ENCODE measurements at places on chromosomes 2 and 18.

DNA sequence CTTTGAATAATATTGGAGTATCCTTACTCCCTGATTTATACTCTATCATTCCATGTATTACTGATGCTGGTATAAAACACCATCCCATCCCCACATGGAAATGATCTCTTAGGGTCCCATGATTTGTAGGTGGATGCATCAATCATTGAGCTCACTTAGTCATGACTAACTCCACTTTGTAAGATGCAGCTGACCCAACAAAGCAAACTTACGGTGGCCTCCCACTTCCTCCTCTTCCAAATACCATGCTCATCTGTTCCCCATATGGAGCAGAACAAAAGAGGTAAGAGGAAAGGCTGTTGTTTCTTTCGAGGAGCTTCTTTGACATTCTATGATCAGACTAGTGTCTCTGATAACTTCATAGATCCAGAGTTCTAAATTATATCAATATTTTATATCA lies 640.2 kb upstream of the SLC39A10 start:
- DNase-seq, result no peak

- DNase-seq, result no peak
Measured at GRCh38 chr2:234500394-234501006, 3.6 kb upstream of the ARL4C start.

DNA sequence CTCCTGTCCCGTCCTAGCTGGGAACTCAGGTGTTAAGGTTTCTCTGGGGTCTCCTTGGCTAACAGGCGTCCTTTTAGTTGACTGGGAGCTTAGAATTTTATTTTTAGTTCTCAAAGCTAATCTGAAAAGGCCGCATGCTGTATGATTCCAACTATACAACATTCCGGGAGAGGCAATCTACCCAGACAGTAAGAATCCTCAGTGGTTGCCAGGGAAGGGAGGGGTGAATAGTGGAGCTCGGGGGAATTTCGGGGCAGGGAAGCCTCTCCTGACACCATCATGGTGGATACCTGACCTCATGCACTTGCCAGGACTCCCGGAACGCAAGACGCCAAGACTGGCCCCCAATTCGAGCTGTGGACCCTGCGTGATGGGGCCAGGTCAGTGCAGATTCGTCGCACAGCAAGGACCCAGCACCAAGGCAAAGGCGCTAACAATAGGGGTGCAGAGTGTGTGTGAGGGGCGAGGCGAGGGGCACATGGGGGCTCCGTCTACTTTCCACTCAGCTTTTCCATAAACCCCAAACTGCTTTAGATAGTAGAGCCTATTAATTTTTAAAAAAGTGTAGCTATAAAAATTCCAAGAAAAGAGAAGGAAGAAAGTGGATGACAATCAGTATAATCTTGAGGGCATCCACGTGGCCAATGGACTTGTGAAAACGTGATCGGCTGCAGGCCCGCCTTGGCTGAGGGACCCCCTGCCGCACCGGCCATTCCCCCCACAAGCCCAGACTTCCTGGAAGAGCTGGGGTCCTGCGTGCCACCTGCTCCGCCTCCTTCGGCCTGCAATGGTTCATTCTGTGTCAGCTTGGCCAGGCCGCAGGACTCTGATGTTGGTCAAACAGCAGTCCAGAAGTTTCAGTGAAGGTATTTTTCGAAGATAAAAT lies 17.3 kb downstream of the PDCD1 start:
- DNase-seq, result no peak

DNA sequence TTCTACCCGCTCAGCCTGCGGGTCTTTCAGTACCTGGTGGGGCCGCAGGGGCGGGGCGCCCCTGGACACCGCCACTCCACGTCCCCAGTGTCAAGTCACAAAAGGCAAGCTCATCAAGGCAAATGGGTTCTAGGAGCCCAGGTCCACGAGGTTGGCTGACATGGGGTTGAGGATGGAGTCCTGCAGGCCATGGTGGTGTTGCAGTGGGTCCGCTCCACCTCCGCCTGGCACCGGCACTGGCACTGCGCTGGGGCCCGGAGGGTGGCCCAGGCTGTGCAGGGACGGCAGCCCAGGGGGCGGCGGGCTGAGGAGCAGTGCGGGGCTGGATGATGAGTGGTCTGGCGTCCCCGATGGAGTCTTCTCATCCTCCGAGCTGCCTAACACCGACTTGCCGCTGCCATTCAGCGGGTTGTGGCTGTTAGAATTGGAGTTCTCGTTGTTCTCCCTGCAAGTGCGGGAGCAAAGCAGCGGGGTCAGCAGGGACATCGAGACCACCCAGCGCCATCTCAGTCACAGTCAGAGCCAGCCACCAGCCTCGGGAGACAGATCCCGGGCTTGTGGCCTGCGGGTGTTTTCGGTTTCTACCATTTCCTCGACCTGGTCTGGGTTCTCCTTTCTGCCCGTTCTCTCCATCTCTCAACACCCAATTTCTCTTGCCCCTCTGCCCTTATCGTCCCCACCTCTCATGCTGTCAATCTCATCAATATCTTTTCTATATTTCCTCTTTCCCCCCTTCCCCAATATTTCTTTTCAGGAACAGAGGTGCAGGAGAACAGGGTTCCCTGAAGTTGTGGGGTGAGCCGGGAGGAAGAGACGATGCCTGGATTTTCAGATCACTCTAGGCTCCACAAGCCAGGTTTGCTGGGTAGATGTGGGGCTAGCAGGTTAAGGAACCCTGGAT lies 3.0 kb downstream of the SIX2 start:
- DNase-seq, result no peak
